ENCODE measurements at places on chromosomes 6 and 20.
A peak's percentile ranks its signal among the peaks of the same experiment; 100 is the strongest.

- DNase-seq = no peak
Observed at GRCh38 chr6:154757352-154758050, 24.3 kb downstream of the SCAF8 start.

DNA sequence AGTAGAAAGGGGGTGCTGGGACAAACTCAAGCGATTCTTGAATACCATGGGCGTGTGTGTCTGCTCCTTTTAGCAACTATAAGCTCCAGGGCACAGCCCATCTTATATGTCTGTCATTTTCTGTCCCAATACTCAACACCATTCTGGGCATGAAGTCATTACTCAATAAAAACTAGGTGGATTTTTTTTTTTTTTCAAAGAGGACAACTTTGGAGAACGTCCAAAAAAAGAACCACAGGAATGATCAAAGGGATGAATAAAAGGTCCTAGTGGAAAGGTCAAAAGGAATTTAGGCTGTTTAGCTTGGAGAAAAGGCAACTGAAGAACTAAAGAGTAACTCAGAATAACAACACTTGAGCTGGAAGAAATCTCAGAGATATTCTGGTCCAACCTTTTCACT is 24.4 kb downstream of the UQCC1 start:
- DNase-seq = no peak

DNA sequence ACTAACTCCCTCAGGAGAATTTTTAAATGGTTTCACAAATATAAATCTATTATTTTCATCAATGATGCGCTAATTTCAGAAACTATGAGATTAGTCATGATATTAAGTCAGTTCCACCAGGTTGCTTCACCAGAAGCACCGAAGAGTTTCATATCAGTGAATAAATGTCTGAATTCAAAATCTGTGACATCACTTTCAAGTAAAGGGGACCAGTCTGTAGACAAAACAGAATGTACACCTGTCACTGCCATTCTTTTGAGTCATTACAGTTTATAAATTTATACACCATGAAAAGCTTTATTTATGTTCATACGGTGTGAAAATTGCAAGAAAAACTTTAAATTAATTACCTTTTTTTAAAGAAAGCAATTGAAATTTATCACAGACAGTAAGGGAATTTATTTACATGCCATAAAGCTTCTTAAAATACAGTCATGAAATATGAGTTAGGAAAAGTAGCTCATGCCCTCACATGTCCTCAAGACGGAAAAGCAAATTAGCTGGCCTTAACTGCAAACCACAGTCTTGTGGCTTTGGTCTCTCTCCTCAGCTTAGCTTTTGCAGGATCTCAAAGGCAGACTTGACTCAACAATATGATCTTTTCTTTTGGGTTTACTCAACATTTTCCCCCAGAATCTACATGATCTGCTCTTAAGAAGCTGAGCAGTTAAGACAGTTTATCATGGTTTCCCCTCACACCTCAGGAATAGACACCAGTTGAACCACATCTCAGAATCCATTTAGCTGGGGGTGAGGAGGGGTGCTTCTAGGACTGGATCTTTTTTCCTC is 177.7 kb upstream of the MCHR2 start:
- DNase-seq = no peak

DNA sequence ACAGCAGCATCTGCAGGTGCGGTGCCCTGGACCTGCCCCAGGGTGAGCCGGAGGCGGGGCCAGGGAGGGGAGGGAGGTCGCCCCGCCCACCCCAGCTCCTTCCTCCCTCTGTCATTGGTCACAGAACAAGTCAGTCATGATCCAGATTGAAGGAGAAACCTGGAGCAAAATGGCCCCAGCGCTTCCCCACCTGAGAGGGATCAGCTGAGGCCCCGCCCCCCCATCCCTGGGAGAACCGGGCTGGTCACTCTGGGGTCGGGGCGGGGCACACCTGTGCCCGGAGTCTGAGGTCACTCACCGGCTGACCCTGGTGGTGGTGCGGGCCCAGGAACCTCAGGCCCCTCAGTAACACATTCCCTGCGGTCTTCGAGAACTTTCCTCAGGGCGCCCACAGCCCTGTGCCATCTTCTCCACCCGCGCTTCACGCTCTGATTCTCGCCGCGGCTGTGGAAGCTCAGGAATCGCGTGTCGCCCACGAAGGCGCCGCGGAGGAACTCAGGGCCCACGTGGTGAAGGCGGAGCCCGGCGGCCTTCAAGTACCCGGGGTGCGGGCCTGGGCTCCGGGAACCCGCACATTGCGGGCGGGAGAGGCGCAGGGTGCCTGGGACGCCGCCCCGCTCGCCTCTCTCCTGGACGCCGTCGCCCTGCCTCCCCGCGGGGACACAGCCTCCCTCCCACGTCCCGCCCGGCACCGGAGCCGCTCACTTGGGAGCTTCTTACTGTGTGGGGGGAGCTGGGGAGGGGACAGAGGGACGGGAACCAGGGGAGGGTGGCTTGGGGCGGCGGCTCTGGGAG is 36.4 kb upstream of the HLA-C start:
- DNase-seq = peak; percentile 65

- DNase-seq = no peak
Observed at GRCh38 chr6:35185302-35185681, 28.5 kb upstream of the SCUBE3 start.

DNA sequence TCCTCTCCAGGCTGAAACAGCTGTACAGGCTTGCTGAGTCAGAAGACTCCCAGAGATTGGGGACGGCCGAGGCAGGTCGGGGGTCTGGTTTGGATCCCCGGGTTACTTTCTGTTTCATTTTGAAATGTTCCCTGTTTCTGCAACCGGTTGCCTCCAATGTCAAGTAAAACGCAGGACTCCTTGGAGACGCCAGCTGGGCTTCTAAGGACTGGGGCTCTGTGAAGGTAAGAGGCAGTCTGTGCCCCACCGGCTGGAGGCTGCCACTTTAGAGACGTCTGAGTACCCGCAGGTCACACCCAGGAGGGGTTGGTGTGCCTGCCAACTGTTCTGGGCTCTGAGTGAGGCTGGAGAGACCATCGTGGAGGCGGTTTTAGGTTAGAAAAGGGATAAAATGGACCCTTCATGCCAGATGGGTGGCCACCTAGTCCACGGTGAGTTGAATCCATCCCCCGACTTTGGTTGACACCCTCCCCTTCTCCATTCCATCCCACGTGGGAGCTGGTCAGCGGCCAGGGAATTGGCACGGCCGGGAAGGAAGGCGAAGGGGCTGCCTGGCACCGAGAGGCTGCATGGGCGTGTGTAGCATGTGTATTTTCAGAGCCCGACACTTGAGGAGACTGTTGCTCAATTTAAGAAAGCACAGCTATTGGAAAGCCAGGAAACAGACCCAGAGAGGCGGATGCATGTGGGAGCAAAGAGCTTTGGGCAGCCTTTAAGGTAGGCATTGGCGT is 240.9 kb downstream of the PHACTR1 start:
- no peak for DNase-seq

- peak; percentile 26 for DNase-seq
Observed at GRCh38 chr6:150685860-150686259, 86.2 kb downstream of the PLEKHG1 start.

DNA sequence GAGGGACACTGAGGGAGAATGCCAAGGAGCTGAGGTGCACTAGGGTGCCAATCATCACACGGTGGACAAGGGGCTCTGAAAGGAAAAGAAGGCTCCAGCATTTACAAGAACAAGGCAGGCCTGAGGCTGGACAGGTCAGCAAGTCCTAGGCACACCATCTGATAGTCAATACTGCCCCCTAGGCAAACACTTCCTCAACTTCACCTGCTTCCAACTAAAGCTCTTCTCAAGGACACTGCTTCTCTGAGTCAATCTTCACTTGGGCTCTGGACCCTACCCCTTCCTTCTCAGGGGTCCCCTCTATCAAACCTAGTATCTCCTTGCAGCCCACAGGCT is 37.7 kb upstream of the SLC4A11 start:
- no peak for DNase-seq

- no peak for DNase-seq
Observed at GRCh38 chr6:40788661-40789655, 201.8 kb upstream of the LRFN2 start.

GRCh38 chr6:107753778-107754177 is 70.3 kb downstream of the SCML4 start:
- no peak for DNase-seq

- no peak for DNase-seq
Observed at GRCh38 chr6:135901774-135902524, 50.4 kb downstream of the PDE7B start.

DNA sequence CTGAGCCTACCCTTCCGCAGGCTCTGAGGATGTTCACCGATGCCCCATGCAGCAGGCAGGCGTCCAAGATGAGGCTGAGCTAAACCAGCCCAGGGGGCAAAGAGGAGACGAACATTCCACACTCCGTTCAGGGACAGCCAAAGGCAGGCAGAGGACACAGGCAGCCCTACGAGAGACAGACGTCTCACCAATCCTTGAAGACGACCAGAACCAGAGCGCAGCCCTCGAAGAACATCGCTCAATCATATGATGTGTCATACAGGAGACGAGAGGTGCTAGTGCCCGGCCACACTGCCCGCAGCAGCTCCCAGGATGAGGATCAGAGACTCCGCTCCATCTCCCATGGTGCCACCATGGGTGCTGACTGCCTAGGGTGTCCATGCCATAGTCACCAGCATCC is 35.6 kb upstream of the TMEM181 start:
- DNase-seq = no peak

GRCh38 chr6:161417717-161418462 is 144.0 kb upstream of the AGPAT4 start:
- DNase-seq = no peak

GRCh38 chr6:127201321-127201720 is 65.3 kb upstream of the RNF146 start:
- no peak for DNase-seq

GRCh38 chr6:39777218-39777617 is 15.0 kb upstream of the DAAM2 start:
- DNase-seq = no peak
